ENCODE measurements at places on chromosomes 11 and 22. TPM values are rescaled to one million over a fixed set of nuclear protein-coding genes. Genes with fewer than 3 reads are reported as not detected.

The OR51G1 gene
- total RNA-seq: not detected

The TRIM51 gene
- not detected for total RNA-seq

The MIOX gene
- not detected for total RNA-seq

The GRM5 gene
- 0.05 TPM for total RNA-seq

The SCGB1A1 gene
- not detected for total RNA-seq

The ALDH3B1 gene
- total RNA-seq: 34.4 TPM

The RASSF10 gene
- under 0.01 TPM for total RNA-seq

The CASP1 gene
- total RNA-seq: 14.8 TPM

Measured in smooth muscle cell of the umbilical artery (primary cell).